ENCODE measurements at places on chromosomes 1 and 21.

GRCh38 chr1:14668538-14668937 is 70.1 kb downstream of the KAZN start:
- no peak for DNase-seq

- no peak for DNase-seq
Measured at GRCh38 chr1:56196839-56197238, 382.5 kb downstream of the PLPP3 start.

DNA sequence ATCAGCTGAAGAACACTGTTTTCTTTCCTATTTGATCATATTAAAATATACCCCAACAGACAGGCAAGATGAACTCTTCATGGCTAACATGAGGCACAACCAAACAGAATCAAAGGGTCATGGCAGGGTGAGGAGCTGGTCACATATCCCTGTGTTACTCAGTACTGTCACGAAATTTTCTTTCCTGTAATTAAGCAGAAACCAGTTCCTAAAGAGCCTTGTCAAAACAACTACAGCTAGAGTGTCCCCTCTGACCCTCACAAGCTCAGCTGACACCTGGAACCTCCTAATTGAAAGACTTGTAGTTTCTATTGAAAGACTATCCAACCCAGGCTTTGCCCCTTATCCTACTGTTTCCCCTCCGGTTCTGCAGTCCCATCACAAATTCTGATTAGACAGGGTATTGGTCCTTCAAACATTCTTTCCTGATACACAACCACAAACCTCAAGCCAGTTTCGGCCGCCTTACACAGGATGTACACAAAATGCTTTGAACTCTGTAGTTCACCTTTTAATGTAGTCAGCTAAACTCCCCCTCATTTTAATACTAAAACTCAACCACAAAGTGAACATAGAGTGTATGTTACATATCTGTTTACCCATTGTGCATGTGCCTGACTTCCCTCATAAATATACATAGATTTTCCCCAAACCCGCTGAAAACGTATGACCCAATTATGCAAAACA is 651.9 kb downstream of the MRPL39 start:
- DNase-seq, result no peak

DNA sequence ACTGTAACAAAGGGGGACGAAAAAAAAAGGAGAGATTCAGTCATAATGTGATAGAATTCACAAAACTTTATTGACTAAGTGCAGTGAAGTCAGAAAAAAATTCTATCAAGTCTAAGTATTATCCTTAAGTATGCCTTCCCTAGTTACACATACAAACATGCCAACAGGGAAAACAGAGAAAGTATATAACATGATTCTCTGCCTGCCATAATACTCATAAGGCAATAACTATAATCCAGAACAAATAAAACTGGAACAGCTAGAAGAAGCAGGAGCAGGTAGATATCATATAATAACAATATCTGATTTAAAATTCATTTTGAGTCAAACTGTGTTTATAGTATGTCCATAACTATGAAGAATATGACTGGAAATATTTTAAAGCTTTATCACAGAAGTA is 184.3 kb downstream of the FAF1 start:
- no peak for DNase-seq

GRCh38 chr1:116733476-116734365 is 20.5 kb upstream of the CD2 start:
- DNase-seq, result no peak

- DNase-seq, result peak; percentile 47
Measured at GRCh38 chr21:36976882-36977651, 10.6 kb upstream of the HLCS start.

- DNase-seq, result no peak
Measured at GRCh38 chr1:180258935-180259334, 28.9 kb downstream of the LHX4 start.

- no peak for DNase-seq
Measured at GRCh38 chr1:218390618-218391017, 45.5 kb downstream of the TGFB2 start.

- peak; percentile 5 for DNase-seq
Measured at GRCh38 chr1:27752360-27752759, 20.7 kb upstream of the STX12 start.

DNA sequence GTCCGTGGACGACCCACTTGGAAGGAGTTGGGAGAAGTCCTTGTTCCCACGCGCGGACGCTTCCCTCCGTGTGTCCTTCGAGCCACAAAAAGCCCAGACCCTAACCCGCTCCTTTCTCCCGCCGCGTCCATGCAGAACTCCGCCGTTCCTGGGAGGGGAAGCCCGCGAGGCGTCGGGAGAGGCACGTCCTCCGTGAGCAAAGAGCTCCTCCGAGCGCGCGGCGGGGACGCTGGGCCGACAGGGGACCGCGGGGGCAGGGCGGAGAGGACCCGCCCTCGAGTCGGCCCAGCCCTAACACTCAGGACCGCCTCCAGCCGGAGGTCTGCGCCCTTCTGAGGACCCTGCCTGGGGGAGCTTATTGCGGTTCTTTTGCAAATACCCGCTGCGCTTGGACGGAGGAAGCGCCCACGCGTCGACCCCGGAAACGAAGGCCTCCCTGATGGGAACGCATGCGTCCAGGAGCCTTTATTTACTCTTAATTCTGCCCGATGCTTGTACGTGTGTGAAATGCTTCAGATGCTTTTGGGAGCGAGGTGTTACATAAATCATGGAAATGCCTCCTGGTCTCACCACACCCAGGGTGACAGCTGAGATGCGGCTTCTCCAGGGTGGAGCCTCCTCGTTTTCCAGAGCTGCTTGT is 32.4 kb downstream of the PRMT2 start:
- DNase-seq, result no peak

DNA sequence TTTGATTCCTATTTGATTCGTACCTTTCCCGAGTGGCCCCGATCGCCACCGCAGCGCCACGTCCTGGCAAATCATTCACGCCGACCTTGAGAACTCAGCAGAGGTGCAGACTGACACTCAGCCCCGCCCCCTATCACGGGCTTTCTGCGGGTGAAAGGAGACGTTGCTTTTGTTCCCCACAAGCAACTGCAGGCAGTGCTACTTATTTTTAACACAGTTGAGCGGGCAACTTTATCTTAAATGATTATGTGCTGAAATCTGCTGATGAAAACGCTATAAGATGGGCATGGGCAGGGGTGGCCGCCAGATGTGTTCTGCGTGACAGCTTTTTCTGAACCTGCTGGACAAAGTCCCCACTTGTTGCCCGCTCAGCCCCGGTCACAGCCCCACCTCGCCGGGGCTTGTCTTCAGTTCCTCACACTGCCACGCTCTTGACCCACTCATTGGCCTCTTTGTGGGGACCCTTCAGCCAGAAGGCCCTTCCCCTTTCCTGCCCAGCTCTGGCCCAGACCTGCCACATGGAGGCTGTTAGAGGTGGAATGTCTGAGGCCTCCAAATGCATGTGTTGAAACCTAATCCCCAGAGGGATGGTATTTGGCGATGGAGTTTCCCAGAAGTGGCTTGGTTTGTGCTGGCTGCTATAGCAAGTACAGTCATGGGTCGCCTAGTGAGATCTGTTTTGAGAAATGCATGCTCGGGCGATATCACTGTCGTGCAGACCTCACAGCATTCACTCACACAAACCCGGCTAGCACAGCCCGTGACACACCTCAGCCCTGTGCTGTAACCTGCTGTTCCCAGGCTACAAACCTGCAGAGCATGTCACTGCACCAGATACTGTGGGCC is 15.7 kb upstream of the PDXK start:
- DNase-seq, result no peak

DNA sequence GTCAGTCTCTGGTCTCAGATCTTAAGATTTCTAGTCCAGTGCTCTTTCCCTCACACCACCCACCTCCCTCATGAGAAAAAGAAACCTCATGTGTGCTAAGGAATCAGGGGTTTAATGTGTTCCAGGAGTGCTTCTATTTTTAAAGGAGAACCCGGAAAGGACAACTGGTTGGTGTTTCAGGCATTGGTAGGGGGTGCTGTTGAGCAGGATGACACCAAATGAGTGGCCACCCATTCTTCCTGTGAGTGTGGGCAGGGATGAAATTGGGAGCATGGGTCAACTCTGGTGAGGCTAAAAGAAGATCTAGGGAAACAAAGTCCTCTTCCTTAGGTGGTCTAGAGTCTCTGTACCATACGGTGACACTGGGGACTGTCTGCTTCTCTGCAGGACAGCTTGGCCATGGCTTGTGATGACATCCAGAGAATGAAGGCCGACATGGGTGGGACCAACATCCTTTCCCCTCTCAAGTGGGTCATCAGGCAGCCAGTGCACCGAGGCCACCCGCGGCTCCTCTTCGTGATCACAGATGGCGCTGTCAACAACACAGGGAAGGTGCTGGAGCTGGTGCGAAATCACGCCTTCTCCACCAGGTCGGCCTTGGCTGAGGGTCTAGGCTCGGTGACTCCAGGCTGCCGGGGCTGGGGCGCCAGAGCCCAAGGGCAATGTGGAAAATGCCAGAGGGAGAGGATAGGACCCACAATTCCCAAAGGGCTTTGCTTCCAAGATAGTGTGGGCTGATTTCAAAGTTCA is 39.3 kb downstream of the VWA5B1 start:
- DNase-seq, result no peak

DNA sequence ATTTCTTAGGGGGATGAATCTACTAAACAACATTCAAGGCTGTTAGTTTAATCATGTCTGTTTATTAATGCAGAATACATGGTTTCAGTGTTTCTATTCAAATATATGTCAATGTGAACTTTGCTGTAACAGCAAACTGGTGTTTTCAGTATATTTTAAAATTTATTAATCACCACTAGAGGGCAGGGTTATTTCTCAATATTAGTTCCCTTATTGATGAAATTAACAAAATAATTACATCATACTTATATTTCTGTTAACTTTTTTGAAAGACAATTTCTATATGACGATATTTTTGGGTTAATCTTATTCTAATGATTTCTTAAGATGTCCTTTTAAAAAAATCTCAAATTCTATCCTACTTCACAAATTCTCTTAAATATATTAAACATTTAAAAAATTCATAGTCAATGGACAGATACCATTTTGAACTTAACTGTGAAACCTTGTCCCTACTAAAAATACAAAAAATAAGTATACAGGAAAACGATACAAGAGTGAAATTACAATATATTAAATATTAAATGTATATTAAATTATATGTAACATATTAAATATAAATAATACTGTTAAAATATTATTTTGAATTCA is 1034.1 kb upstream of the PRMT6 start:
- no peak for DNase-seq

DNA sequence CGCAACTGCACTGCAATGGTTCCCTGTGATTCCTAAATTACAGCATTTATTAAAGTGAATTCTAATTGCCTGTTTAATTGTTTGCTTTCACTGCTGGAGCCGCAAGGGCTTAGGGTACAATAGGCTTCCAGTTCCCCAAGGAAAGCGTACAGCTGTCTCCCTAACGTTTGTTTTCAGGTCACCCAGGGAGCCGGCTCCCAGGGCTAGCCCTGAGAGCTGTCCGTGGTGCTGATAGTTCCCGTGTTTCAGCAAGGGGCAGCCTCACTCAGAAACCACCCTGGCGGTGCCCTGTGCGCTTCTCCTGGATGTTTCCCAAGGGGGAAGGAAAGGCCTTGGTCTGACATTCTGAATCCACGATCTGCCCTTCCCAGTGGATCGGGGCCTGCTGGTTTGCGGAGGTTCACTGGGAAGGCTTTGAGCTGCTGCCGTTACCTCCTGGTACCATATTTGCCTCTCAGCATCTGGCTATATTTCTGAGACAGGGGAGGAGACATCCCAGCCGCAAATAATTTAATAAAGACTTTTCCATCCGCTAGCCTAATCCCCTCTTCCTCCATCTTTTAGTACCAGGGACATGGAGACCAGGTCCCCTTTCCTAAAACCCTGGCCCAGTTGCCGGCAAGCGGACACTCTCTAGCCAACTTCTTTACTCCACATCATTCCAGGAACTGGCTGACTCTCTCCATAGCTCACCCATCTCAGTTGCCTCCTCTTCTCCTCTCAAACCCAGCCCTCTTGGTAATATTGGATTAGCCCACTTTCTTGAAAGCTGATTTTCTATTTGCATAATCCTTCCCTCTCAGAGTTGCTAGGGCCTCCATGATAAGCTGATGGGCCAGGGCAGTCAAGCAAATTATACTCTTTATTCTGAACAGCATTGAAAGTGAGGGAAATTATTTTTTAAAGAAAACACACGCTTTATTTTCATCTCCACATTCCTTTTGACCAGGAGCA is 149.0 kb downstream of the IGSF21 start:
- no peak for DNase-seq

DNA sequence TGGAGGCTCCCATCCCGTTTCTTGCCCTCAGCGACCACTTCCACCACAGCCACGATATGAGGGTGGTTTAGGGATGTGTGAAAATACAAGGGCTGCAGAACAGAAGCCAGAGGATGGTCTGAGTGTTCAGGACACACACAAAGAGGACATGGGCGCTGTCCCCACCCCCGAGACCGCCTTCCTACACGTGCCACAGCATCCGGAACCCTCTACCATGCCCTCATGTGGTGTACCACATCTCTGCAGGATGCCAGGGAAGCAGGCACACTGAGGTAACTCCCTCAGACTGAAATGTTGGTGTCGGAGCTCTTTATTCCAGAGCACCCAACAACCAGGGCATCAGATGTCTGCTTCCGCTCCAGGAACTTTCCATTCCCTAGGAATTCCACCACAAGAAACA is 23.1 kb downstream of the NPHP4 start:
- no peak for DNase-seq

DNA sequence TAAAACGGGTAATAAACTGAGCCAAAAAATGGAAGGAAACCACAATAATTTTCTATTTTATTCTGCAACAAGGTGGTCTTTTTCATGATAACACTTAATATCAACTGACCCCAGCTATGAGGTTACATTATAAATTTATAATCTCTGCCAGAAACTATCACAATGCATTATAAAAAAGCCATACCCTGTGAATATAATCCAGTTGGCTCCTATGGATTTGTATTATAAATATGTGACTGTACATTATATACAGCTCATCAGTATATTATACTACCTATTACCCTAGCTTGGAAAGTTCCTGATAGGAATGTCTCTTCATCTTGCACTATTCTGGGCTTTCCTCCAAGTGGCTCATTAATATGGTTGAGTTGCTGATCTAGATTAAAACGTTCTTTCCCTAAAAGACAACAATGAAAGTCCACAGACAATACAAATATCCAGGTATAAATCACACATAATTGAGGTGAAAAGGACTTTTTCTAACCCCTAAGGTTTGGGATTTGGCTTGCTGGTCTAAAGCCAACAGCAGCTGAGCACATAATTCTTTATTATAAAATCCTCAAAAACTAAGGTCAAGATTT is 487.7 kb downstream of the TTLL7 start:
- no peak for DNase-seq

GRCh38 chr1:226983247-226983991 is 43.3 kb downstream of the COQ8A start:
- no peak for DNase-seq

DNA sequence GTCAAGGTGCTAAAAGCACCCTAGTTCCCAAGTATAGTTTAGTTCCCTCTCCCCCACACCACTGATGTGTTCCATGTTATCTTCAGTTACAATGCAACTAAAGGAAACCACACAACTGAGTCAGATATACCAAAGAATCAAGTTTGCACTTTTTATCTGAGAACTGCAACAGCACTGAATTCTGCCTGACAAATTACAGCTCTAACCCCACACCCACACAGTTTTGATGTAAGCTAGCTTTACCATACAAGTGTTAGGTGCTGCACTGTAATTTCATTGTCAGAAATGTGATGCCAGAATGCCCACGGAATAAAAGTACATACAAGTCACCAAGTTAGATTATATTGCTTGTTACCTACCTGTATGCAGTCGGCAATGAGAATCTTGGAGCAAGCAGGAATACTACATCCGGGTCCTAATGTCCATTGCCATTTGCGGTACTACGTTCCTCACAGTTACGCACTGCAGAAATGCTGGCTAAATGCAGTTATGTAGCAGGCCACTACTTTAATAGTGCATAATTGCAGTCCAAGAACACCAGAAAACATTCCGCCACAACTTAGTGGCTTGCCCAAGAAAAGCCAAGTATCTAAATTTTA is 12.1 kb downstream of the SFPQ start:
- DNase-seq, result no peak

- DNase-seq, result no peak
Measured at GRCh38 chr1:12553963-12554362, 64.0 kb downstream of the DHRS3 start.
